ENCODE measurements at places on chromosomes 11 and 22.

DNA sequence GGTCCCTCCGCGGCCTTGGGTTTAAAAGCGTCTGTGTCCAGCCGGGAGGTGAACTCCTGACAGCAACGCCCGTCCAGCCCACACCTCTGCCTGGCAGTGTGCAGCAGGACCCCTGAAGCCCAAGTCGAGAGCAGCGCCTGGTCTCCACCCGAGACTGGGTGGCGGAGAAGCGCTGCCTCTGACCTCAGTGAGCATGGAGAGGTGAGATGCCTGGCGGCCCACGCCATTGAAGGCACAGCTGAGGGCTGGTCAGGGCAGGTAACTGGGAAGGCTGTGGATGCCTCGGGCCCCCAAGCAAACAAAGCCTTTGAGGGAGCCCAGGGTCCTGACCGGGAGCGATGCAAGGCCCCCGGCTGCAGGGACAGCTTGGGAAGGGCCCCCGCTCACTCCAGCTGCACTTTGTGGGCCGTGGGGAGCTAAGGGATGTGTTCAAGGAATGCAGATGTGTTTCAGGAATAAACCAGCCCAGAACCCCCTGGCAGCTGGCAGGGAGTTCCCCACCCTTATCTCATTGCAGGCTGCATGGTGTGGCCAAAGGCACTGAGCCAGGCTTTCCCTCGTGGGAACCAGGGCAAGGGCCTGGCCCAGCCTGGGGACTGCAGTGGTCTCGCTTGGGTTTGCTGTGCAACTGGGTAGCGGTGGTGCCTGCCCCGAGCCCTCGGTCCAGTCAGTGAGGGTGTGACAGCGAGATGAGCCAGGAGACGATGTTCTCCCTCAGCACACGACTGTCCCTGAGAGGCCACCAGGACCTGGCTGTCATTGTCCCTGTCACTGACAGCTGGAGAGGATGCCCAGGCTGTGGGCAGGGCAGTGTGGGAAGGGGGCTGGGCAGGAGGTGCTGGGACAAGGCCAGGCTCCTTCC, 92.5 kb downstream of the WNT7B start:
- no peak for DNase-seq

- DNase-seq: no peak
These were observed 131.8 kb downstream of the UVRAG start for GRCh38 chr11:75946531-75947530.

DNA sequence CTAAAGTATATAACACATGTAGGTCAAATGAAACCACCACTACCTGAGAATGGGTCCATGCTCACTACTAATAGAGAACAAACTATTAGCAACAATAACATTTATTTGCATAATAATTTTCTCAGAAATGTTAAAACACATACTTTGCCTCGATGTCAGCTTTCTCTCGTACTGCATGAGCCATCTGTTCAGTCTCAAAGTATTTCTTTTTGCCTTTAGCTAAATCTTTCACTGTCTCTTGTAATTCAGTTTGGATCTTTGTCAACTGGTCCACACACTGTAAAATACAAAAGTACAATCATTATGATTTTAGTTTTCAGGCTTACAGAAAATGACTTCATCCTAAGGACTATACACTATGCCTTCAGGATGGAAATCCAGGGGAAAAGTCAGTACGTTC, 153.3 kb downstream of the FCHSD2 start:
- DNase-seq: no peak

DNA sequence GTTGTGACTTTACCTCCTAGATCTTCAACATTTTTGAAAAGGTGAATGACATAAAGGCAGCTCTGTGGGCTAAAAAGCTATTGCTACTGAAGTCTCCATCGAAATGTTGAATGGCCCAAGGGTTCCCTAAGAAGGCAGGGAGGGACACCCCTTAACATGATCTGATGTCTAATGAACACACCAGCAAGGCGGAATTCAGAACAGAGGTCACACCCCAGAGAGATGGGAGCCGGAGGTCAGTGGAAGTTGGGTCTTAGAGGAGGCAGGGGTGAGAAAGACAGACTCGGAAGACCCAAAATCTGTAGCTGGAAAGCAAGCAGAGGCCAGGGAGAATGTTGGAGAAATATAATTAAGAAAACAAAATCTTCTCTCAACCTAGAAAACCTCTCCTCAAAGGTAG, 79.0 kb downstream of the TRIM29 start:
- DNase-seq: no peak

DNA sequence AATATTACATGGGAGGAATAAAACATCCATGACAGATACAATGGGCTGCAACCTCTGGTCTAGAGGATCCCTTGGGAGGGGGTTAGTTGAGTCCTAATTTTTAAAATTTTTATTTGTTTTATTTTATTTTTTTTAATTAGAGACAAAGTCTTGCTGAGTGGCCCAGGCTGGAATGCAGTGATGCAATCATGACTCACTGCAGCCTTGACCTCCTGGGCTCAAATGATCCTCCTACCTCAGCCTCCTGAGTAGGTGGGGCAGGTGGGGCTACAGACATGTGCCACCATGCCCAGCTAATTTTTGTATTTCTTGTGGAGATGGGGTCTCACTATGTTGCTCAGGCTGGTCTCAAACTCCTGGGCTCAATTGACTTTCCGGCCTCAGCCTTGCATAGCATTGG, 43.1 kb downstream of the FDX1 start:
- DNase-seq: no peak

DNA sequence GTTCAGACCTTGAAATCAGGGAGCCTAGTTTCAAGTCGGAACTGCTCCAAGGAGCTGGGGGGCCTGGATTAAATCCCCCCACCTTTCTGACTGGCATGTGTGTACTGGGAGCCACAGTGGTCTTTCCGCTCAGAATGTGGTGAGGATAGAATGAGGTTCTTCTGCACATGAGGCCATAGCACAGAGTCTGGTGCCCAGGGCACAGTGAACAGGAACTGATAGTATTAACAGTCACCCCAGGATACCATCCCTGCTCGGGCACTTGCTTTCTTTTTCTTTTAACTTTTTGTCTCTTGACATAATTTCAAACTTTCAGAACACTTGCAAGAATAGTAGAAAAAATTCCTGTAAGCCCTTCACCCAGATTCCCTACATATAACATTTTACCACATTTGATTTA, 28.8 kb downstream of the LMO1 start:
- DNase-seq: no peak

- no peak for DNase-seq
These were observed 809.2 kb downstream of the TBC1D22A start for GRCh38 chr22:47571616-47572015.

DNA sequence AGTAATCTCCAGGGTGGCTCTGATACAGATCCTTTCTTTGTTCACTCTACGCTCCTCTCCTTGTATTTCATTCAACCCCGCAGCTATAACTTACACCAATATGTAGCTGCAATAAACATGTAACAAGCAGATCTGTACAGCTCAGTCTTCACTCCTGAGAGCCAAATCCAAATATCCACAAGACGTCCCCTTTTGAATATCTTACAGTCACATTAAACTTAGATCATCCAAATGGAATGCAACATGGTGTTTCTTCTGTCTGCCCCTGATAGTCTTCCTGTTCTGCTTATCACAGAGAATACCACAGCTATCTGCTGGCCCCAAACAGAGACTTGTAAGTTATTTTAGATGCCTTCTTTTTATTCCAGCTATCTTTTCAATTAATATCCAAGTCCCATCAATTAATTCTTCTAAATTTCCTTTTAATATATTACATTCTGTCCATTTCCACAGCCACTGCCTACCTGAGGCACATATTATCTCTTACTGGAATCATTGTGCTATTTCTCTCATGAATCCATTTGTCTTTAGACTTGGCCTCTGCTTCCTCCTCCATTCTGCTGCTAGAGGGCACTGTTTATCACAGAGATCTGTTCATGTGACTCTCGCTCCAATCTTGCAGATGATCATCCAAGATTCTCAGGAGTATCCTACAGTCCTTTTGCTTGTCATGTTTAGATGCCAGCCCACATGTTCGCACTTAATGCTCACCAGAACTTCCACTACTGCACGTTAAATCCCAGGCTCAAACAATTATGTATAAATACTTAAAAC, 908.6 kb downstream of the NTM start:
- no peak for DNase-seq

DNA sequence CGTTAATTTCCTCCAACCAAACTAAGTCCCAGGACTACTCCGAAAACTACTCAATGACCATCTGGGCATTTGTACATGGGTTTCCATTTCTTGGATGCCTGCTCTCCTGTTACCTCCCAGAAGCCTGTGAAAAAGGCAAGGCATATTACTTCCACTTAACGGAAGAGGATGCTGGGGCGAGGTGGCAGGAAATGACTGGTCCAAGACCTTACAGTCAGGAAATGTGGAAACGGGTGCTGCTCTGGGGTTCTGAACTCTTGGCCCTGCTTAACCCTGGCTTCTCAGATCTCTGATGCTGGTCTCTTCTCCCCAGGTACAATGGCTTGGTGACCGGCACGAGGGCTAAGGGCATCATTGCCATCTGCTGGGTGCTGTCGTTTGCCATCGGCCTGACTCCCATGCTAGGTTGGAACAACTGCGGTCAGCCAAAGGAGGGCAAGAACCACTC, 12.9 kb downstream of the ADORA2A start:
- no peak for DNase-seq

DNA sequence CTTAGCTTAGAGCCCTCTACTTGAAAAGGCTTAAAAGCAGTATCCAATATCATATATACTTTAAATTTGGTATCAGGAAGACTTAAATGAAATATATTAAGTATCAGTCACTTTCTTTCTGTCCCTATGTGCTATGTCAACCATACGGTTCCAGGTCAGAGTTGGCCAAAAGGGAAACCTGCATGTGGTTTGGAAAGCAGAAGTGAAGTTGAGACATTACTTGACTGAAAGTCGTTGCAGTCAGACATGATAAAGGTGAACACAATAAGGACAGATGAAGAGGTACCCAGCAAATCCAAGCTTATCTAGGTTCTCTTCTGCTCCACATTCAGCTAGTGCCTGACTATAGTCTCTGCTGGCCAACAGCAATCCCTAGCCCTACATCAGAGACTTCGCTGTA, 336.8 kb downstream of the KCNA4 start:
- no peak for DNase-seq

DNA sequence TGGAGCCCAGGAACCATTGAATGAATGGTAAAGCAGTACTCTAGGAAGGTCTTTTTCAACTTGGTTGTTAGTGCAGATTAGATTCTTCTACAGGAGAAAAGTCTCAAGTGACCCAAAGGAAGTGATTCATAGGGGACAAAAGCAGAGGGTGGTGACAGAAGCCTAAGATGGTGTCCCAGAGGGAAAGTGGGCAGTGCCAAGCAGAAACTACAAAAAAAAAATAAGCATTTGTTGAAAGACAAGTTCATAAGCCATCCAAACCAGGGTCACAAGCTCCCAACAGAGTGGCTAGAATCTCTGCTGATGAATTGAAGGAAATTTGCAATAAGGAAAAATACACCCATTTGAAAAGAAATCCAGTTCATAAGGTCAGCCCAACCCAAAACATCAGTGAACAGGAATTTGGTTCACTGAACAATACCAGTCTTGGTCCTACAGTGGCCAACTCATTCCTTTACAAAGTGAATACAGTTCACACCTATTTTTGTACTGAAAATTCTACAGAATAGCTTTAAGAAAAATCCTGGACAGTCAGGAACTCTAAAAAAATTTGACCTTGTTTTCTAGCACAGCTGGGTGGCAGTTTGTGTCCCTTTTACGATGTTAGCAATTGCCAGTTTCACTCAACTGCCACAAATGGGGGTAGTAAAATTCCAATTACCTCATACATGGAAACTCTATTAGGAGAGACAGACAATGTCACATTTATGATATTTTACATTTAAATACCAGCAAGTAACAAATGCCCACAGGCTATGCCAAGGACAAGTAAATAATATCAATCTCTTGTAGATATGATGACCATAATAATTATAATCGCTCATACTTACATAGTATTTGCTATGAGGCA, 21.6 kb upstream of the NUP160 start:
- no peak for DNase-seq

DNA sequence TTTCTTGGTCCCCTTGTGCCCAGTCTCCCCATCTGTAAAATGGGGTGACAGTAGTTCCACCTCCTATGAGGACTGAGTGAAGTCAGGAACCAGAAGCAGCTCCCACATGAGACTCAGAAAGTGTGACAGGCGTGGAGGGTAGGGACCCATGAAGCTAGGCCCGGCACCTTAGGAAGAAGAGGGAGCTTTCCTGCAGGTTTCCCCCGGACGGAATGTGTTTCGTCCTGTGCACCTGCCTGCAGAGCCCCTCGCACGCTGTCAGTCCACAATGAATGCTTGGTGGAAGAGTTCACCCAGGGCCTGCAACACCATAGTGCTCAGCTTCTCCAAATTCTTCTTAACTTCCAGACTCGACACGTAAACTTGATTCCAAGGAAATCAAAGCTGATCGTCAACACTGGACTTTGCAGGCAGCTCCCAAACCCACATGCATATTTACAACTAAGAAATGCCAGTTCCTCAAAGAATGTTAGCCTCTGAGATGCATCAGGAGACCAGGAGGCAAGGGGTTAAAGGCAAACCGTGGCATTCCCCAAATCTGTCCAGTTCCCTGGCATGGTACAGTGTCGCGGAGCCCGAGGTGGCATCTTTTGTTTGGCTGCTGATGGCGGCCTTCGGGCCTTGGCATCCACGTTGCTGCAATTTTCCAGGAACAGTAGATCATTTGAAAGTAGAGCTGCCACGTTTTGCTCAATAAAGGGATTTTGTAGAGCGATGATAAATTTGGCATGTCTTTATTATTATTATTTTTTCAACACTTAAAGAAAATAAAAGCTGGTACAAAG, 15.4 kb downstream of the LRP5 start:
- no peak for DNase-seq

- DNase-seq: no peak
These were observed 807 bp upstream of the WT1 start for GRCh38 chr11:32435942-32436750.

- no peak for DNase-seq
These were observed 45.5 kb upstream of the THY1 start for GRCh38 chr11:119468511-119468910.

- DNase-seq: no peak
These were observed 255.5 kb downstream of the TENM4 start for GRCh38 chr11:79185351-79185750.

GRCh38 chr11:62501432-62501891, 45.1 kb downstream of the AHNAK start:
- no peak for DNase-seq

- no peak for DNase-seq
These were observed 773.2 kb downstream of the DLG2 start for GRCh38 chr11:84853841-84854497.

- no peak for DNase-seq
These were observed 52.7 kb upstream of the SHANK2 start for GRCh38 chr11:71305041-71305440.

DNA sequence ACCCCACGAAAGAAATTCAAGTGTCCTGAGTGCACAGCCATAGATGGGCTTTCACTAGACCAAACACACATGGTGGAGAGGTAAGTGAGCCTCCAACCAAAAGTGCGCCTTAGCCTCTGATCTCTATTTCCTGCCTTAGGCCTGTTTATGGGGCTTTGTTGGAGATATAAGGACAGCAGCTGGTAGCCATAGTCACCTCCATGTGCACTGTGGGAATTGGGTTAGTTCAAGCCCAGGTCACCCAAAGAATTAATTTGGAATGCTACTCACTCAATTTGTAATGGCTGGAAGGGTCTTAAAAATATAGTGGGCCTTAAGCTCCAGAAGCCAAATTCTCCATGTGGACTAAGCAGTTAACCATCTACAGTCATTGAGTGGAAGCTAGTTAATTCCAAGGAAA, 73.6 kb downstream of the ALX4 start:
- no peak for DNase-seq

GRCh38 chr11:32858731-32859130, 29.0 kb downstream of the PRRG4 start:
- no peak for DNase-seq

- DNase-seq: no peak
These were observed 85.2 kb upstream of the IGLL5 start for GRCh38 chr22:22802339-22802970.

- no peak for DNase-seq
These were observed 49.1 kb downstream of the XKR3 start for GRCh38 chr22:16776080-16776479.
